ENCODE measurements at places on chromosomes 11 and 22.

DNA sequence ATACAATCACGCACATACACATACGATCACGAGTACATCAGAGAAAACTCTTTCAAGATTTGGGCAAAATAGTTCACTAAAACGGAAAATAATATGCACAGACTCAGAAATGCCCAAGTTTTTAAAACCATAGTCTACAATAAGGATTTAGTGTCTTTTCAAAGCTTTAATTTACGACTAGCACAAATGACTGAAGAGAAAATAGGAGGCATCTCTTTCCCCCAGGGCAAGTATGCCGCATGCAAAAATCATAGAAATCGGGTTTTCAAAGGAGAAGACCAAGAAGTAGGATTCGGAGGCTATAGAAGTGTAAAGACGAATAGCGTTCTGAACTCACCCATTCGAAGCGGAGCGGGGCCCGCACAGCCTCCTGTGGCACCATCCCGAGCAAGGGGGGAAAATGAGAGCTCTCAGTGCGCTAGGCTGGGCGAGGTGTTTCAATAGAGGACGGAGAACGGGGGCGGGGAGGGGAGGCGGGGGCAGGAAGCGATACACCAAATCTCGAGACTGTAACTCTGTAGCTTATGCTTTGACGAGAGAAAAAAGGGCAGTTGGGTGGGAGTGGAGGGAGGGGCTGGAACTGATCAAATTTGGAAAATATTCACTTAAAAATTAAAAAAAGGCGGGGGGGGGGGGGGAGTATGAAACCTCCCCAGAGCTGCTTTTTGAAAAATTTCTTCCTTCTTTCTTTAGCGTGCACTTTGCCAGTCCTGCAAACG lies 15.8 kb downstream of the BLID start:
- DNase-seq: no peak

GRCh38 chr11:101705972-101706371 lies 122.2 kb upstream of the TRPC6 start:
- no peak for DNase-seq

- DNase-seq: no peak
These were observed 104.1 kb downstream of the ETS1 start for GRCh38 chr11:128483211-128483788.

GRCh38 chr22:33049119-33049729 lies 9.0 kb downstream of the SYN3 start:
- peak; percentile 44 for DNase-seq

GRCh38 chr11:116707161-116707629 lies 65.6 kb downstream of the BUD13 start:
- no peak for DNase-seq

DNA sequence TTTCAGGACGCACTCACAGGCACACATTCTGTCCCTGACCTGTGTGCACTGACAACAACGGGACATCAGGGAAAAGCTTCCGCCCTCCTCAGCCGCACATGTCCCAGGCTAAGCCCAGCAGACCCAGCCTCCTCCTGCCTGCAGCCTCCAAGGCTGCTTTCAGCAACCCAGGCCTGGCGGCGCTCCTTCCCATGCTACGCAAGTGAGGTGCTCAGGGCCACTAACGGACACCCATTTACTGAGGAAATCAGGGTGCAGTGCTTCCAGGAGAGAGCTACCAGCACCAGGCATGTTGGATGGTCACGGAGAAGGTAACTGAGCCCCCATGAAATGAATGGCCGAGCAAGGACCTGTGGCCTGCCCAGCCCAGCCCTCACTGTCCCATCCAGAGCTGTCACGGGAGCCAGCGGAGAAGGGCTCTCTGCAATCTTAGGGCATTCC lies 6.9 kb downstream of the MOB2 start:
- DNase-seq: no peak

DNA sequence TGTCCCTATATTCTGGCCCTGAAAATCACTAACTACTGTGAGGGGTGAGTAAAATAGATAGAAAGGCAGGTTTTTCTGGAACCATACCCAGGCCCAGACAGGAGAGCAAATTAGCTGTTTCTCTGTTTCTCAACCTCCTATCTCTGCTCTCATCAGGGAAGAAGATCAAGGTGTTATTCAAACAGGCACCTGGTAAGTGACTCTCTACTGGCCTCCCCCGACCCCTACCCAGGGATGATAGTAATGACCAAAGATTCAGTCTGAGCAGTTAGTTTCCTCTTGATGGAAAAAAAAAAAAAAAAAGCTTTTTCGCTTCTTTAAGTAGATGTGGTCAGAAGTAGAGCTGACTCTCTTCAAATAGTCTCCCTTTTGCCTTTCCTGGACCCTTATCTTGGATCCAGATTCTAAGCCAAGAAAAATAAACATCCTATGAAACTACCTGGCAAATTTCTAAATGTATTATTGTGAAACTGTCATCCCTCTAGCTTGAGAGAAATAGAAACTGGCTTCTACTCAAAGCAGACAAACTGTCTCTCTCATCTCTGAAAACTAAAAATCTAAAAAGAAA lies 9.9 kb downstream of the LRRC4C start:
- no peak for DNase-seq

DNA sequence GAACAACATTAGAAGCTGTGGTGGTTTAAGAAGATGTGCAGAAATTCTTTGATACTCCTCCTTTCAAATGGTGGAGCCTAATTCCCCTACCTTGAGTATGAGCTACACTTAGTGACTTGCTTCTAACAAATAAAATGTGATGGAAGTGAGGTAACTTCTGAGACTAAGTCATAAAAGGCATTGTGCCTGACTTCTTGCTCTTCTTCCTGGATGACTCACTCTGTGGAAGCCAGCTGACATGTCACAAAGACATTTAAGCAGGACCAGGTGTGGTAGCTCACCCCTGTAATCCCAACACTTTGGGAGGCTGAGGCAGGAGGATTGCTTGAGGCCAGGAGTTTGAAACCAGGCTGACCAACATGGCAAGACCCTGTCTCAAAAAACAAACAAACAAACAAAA lies 3.9 kb upstream of the PLA2G3 start:
- DNase-seq: no peak

DNA sequence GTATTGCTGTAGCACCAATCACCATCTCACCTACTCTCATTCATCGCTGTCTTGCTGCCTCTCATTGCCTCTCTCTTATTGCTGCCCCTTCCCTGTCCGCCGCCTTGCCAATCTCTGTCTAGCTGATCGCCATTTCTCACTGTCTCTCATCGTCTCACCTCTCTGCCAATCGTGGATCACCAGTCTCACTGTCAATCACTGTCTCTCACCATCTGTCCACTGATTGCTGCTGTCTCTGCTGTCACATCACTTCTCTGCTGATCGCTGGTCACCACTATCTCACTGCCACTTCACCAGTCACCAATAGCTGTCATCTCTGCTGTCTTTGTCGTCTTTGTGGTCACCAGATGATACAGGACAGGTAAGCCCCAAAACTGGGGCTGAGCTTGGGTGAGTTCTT lies 20.6 kb upstream of the RNASEH2C start:
- DNase-seq: no peak

DNA sequence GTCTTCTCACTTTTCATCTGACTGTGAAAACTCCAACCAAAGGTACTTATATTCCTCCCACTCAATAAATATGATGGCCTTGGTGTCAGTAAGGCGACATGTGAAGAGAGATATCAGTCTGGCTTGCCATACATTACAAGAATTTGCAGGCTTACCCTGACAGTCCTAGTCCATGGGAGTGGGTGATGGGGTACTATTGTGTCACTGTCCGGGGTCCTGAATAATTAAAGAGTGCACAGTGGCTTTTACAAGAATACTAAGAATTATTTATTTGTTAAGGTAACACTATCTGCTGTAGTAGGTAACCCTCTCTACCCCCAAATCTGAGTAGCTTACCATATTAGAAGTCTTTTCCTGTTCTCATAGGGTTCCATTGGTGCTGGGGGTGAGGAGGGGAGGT lies 23.1 kb upstream of the IZUMO1R start:
- no peak for DNase-seq

DNA sequence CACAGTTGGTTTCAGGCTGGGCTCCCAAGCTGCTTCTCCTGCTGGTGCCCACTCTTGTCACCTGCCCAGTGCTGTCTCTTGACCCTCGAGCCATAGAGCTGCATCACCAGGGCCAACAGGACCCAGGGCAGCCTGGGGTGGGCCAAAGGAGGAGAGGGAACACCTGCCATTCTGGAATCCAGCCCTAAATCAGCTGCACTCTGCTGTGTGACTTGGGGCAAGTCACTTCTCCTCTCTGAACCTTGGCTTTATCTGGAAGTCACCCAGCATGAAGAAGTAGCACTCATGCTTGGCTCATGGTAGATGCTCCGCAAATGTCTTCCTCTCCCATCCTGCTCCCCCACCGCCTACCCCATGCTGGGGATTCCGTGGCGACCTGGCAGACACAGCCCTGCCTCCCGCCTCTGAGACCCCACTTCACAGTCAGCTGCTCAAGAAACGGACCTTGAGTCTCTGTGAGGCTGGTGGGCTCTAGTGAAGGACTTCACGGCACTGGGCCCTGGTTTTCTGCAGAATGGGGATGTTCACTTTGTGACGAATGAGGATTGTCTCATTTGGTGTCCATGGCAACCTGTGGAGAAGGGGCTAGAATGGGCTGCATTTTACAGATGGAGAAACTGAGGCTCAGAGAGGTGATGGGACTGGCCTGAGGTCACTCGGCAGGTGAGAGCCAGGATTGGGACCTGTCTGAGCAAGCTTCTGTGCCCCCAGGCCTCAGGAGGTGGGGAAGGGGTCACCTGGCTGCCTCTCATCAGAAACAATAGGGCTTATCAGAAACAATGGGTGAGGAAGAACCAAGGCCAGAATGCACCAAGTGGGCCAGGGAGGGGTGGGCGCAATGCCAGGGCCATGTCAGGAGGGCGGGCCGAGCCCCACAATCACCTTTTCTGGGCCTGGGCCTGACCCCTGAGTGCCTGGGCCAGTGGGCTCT lies 12.4 kb downstream of the EMID1 start:
- DNase-seq: no peak

GRCh38 chr11:2554338-2555207 lies 109.8 kb downstream of the KCNQ1 start:
- no peak for DNase-seq

- peak; percentile 72 for DNase-seq
These were observed 19.3 kb downstream of the SCARF2 start for GRCh38 chr22:20418211-20418788.

GRCh38 chr11:12845739-12846358 lies 163.3 kb upstream of the RASSF10 start:
- no peak for DNase-seq

DNA sequence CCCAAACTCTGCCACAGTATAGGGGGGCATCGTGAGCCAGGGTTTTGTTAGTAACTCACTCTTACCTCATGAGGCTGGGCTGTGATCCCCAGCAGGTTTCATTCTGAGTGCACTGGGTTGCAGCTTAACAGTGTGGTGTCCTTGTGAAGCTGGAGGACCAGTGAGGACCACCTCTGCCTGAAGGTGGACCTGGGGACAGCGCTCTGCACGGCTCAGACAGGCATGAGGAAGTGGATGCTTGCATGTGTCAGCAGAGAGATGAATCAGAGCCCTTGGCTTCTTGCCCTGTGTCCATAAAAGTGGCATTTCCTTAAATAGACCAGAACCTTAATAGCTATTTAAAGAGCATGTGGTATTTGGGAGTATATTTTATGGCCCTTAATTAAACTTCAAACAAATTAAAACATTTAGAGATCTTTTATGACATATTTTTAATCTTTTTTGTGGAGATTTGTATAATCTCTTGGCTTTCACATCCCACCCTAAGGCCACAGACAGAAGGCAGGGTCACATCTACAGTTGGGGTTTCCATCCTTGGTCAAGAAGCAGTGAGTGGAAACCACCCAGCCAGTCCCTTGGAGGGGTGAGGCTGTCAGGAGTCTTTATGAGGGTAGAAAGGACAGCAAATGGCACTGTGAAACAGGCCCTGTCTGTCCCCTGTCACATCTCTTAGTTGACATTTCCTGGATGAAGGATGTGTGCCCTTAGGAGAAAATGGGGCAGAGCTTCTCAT lies 24.8 kb upstream of the ADORA2A start:
- DNase-seq: no peak

- DNase-seq: no peak
These were observed 4.2 kb downstream of the SGSM1 start for GRCh38 chr22:24810043-24810749.

DNA sequence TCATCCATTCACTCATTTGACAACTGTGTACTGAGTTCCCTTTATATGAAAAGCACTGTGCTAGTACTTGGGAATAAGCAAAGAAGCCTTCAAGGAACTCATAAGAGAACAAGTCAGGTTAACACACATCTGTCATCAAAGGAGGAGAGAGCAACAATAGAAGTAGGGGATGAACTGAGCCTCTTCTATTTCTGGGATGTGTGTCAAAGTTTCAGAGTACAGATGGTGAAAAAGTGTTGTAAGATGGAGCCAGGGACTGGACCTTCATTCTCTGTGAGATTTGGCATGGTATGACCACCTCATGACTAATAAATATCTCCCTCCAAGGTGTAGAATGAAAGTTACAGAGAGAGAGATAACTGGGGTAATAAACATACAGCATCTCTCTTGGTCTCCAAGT lies 349.8 kb upstream of the PLET1 start:
- no peak for DNase-seq

DNA sequence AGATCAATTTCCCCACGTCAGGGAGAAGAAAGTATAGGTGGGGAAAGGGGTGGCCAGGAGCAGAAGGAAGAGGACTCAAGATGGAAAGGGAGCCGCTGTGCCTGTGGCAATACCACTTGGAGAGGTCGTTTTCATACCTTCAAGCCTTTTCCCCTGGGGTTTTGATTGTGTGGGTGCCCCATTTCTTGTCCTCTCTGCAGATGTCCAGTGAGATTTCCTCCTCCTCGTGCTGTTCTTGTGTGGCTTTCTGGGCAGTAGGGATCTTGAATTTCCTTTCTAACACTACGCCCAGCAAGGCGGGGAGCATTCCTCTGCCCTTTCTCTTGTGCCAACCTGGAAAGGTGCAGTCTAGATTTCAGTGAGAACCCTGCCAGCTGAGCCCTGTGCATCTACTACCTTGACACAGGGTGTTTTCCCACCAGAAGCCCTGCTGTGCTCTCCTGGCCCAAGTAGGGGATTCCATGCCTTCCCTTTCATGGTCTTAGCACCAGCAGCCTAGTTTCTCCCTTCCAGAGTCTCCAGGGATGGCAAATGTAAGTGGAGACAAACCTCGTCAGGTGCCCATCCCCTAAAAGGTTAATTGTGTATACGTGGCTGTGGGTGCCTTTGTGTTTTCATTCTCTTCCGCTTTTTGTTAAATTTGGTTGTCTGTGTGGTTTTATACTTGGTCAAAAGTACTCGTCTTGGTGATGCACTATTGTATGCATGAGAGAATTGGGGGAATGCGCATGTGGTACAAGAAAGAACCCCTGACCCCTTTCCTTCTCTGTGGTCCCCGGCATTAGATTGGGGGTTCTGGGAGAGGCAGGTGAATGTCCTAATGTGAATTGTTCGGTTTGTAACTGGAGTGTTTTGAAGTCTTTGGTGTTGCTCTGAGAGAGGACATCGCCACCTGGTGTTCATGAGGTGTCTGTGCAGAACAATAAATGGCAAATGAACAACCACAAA lies 71.4 kb upstream of the MPEG1 start:
- DNase-seq: peak; percentile 26

DNA sequence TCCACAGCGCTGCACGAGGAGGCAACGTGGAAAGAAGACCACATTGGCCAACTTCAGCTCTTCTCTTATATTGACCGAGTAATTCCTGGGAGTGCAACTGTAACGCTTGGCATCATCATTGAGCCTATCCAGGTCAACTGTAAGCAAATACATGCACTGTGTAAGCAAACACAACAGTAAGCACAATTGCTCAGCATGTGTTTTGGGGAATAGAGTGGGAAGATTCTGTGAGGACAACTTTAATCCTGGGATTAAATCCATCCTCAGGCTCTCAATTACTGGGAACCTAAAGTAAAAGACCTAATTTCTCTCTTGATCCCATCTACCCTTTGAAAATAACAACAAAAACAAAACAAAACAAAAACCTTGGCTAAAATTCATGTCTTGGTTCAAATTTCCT lies 109.5 kb upstream of the DDI1 start:
- DNase-seq: no peak

Measured in activated gamma-delta T cell treated with Interleukin-2 at 50 U/mL for 16 hours (primary cell).